H1 (cell line): ENCODE measurements at places on chromosomes 3 and 15. TPM values are rescaled to one million over a fixed set of nuclear protein-coding genes. Genes with fewer than 3 reads are reported as not detected.

DNA sequence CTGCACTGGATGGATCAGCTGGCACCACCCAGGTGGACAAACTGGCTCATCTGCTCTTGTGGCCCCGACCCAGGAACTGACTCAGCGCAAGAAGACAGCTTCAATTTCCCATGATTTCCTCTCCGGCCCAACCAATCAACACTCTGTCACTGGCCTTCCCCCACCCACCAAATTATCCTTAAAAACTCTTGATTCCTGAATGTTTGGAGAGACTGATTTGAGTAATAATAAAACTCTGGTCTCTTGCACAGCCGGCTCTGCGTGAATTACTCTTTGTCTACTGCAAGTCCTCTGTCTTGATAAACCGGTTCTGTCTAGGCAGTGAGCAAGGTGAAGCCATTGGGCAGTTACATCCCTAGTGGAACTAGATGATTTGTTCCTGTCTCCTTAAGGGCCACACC lies 16.1 kb downstream of the BDH1 start:
- no peak for DNase-seq

ARHGAP11A gene
- total RNA-seq, result 112 TPM in 2 replicates

DNA sequence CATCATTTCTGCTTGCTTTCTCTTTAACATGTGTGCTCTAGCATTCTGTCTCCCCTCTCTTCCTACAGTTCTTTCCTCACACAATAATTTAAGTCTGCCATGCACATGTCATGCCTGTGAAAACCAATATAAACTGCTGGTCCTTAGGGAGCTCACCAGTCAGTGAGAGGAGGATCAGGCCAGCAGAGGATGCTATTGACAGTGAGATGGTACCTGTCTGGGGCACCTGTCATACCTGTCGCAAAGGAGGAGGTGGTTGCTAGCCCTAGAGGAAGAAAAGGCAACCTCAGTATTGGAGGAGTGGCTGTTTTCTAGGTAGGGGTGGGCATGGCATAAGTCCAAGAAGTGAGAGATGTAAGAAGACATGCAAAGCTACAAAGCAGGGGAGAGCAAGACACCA lies 194.6 kb downstream of the GABRG3 start:
- DNase-seq, result no peak

GRCh38 chr3:190596349-190597285 lies 82.7 kb downstream of the IL1RAP start:
- no peak for DNase-seq

DNA sequence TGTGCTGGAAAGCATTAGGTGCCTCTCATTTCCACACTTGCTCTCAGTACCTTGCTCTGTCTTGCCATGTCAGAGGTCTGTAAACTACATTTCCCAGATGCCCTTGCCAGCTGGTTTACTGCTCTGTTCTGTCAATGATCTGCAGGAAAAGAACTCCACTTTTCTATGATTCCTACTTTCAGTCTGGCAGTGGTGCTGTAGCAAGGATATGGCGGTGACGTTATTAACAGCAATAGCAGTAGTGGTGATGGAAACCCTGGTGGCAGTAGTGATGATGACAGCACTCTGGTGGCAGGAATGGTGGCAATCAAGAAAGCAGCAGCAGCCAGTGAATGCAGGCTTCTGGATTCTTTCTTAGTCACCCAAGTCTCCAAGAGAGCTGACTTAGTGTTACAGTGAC lies 665.2 kb downstream of the DIPK2A start:
- peak; percentile 9 for DNase-seq

GRCh38 chr3:64459711-64460110 lies 228.1 kb downstream of the ADAMTS9 start:
- no peak for DNase-seq
